ENCODE measurements at places on chromosomes 2 and 18.

DNA sequence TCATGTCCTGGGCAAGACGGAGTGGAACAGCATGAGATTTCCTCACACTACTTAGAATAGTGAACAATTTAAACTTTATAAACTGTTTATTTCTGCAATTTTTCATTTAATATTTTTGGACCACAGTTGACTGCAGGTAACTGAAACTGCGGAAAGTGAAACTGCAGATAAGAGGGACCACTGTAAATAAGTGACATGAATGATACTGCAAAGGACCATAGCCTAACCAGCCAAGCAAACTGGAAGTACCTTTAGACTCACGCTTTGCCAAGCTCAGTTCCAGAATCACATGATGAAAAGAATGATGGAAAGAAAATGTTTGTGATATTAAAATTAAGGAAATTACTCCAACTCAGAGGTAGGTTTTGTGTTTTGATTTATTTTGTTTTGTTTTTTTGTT, 94.6 kb upstream of the ITGA4 start:
- DNase-seq, result no peak

DNA sequence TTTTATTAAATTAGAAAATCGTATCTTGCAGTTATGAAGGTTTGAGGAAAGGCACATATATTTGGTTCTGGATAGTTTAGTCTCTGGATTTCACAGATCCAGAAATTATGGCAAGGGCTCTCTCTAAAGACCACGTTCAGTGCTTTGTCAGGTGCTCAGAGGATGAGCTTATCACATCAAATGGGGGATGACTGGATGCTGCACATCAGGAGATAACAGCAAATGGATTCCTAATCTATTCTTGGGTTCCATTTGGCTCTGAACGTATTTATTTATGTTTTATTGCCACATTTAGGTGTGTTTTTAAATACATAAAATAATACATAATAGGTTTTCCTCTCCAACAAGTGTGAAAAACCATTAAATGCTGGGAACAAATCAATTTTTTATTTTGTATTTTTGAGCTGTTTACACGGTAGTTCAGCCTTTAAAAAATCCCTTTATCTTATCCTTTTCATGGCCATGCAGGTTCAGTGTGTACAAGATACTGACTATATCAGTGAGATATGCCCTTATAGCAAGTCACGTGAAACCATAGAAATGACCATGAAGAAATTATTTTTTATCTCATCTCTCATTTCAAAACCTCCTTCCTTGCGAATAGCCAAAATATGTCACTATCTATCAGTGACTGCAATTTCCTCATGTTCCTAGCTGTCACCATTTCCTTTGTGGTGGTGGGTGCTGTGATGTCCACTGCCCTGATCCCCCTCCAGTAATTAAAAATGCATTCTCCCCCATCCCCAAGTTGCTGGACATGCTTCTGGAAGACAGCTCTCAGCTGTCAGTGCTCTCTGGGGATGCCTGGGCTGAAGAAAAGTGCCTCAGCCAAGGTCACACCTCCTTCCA, 25.9 kb upstream of the CXCR4 start:
- DNase-seq, result no peak

DNA sequence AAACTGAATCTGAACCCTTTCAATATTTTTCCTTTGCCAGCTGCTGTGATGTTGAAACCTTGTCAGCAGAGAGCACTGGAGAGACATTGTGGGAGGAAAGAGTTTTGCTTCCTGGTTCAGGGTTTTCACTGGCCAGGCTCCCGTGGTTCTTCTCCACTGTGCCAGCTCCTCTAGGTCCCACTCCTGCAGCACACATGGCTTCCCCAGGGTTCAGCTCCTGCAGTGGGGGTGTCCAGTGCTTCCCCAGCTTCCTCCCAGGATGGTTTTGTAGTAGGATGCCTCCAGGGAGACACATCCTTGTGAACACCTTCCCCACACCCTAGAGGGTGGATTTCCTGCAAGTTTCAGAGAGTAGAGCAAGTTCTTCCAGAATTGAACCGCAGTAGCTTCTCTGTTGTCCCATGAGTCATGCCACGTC, 24.0 kb upstream of the SULT1C3 start:
- no peak for DNase-seq

- no peak for DNase-seq
Measured at GRCh38 chr2:8584174-8585066, 97.4 kb upstream of the ID2 start.

DNA sequence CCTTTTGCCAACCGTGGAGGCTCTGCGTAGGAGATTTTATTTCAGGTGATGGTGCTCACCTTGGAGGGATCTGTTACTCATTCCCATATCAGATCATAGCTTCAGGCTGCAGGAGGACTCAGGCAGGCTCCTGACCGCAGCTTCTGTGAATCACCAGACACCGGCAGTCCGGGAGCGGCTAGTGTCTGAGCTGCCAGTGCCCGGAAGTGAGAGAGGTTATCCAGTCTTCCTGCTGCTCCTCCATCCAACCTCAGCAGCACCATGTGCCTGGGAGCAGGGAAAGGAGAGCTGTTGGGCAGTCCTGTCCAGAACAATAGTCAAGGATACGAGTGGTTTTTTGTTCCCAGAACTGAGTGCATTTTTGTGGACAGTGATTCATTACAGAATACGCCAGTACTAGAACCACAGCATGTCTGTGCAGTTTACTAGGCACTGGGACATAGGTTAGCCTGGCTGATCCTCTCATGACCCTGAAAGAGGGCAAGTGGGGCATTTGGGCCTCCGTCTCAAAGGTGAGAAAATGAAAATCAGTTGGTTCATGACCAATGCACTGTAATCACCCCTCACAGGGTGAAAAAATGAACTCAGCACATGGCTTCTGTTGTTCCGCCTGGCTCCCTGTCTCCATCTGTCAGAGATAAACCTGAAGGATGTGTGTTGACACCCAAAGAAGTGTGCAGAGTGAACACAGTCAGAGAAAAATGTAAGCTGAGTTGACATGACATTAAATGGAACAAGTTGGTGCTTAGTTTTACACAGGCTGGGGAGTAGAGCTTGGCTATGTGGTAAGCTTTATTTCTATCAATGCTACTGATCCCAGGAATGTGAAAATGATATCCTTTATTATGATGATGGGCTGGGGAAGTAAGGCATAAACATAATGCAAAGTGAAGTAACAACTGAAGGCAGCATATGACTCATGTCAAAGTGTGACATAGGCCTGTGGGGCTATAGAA, 12.2 kb downstream of the FHOD3 start:
- DNase-seq, result no peak

- DNase-seq, result no peak
Measured at GRCh38 chr2:159123786-159124185, 155.3 kb downstream of the TANC1 start.

GRCh38 chr18:58535340-58536201, 93.3 kb downstream of the ALPK2 start:
- no peak for DNase-seq

GRCh38 chr2:48587961-48588360, 29.7 kb upstream of the GTF2A1L start:
- no peak for DNase-seq

- no peak for DNase-seq
Measured at GRCh38 chr2:217905395-217905794, 97.4 kb downstream of the TNS1 start.

DNA sequence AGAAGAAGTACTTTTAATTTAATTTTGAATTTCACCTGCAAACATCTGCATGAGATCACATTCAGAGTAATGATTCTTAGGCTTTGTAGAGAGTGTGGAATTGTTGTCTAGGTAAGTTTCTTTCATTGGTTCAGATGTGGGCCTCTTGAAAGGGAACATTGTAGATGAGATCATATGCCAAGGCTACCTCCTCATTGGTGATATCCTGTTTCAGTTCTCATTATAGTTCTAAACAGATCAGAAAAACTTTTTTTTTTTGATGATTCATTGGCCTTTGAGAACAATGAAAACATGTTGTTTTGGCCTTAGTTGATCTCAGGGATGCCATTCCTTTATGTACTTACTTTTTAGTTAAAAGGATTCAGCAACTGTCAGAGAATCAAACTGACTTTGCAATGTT, 44.5 kb downstream of the EML6 start:
- DNase-seq, result no peak

GRCh38 chr2:166613226-166613625, 119.2 kb upstream of the SCN7A start:
- DNase-seq, result no peak

GRCh38 chr2:105904938-105905337, 160.2 kb downstream of the NCK2 start:
- no peak for DNase-seq

- no peak for DNase-seq
Measured at GRCh38 chr2:26597197-26597596, 44.0 kb downstream of the CIB4 start.

GRCh38 chr2:119683713-119684443, 4.9 kb downstream of the TMEM177 start:
- DNase-seq, result no peak

DNA sequence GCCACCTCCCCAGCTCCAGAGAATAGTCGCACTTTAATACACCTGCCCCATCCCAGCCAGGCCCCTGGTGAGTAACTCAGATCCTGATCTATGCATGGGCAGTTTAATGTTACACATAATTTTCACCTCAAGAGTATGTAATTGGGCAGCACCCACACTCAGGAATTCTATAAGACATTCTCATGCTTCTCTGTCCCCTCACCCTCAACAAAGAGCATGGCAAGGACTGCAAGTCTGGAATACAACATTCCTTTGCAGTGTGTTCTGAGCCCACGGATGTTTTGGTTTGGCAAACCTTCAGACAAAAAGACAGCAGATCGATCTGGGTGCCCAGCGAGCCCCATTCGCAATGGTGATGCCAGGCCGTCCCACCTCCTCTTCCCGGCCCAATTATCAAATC, 4.9 kb upstream of the SLC14A1 start:
- DNase-seq, result no peak

GRCh38 chr2:2158189-2158826, 172.8 kb downstream of the MYT1L start:
- no peak for DNase-seq

DNA sequence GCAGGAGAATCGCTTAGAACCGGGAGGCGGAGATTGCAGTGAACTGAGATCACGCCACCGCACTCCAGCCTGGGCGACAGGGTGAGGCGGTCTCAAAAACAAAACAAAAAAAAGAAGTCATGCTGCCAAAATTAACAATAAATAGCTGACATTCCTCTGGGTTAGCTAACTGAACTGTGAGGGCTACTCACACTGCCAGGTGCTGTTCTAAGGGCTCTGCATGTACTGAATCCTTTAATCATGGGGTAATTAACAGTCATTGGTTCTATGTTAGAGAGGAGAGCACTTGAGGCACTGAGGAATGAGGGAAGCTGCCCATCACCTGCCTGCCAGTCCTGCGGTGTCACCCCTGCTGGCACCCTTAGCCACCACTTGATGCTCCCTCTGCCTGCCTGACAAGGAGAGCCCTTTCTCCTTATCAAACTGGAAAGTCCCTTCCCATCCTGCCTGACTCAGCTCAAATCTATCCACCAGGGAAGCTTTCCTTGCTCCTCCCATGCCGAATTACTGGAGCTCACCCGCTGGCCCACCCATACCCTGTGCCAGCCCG, 73.0 kb upstream of the RIOK3 start:
- no peak for DNase-seq

GRCh38 chr2:26581991-26582842, 58.9 kb downstream of the CIB4 start:
- DNase-seq, result no peak

- DNase-seq, result no peak
Measured at GRCh38 chr2:99602476-99602875, 112.7 kb upstream of the REV1 start.

Measured in stimulated activated CD4-positive, alpha-beta T cell treated with anti-CD3 and anti-CD28 coated beads, Interleukin-15, amount 100 ng/mL, for 1 hour (primary cell).